ENCODE measurements at places on chromosomes 1 and 21.
A peak's percentile ranks its signal among the peaks of the same experiment; 100 is the strongest.

DNA sequence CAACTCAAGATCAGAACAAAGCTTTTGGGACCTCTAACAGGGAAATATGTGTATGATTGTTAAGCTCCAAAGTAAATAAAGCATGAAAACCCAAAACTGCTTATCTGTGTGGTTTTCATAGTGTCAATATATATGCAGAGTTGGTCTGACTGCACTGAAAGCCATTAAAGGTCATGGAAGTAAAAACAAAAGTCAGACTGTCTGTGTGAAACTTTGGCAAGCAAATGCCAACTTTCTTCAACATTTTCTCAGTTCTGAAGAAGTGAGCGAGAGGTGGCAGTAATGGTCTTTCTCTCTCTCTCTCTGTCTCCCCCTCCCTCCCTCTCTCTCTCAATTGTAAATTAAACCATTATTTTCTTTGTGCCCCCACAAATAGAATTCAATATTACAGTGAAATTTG is 100.1 kb upstream of the S1PR1 start:
- peak; percentile 65 for DNase-seq

GRCh38 chr1:67368046-67368514 is 60.4 kb downstream of the IL12RB2 start:
- DNase-seq = no peak

DNA sequence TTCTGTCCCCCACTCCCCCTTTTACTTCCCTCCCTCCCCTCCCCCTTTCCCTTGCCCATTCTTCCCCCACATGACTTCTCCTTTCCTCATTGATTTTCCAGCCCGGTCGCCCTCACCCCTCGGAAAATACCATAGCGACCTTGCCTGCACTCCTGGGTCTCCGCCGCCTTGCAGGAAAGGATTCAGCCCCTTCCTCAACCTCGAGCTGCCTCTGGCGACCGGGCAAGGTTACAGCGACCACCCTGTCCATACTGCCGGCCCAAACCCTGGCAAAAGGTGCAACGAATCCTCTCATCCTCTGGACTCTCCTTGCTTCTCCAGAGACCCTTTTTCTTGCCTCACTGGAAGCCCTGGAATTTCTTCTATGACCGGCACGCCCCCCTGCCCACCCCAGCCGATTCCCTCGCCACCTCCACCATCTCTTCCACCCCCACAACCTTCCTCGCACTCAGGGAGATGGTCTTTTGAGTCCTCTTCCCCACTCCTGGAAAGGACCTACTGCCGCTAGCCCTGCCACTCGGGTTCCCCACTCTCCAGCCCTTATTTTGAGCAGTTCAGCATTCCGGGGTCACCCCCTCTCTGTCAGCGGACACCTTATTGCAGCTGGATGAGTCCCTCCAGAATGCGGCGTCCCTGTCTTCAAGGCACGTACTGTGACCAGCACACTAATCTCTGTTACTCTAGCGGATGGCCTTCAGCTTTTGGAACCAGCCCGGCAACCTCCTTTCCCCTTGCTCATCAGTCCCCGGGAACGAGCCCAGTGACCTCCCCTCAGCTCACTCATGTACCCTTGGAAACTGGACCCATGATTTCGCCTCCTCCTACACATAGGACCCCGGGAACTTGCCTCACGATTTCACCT is 846 bp downstream of the NSUN4 start:
- DNase-seq = no peak

- DNase-seq = no peak
Observed at GRCh38 chr1:52182874-52183400, 41.0 kb downstream of the ZFYVE9 start.

GRCh38 chr1:59156526-59157199 is 140.2 kb upstream of the FGGY start:
- no peak for DNase-seq

DNA sequence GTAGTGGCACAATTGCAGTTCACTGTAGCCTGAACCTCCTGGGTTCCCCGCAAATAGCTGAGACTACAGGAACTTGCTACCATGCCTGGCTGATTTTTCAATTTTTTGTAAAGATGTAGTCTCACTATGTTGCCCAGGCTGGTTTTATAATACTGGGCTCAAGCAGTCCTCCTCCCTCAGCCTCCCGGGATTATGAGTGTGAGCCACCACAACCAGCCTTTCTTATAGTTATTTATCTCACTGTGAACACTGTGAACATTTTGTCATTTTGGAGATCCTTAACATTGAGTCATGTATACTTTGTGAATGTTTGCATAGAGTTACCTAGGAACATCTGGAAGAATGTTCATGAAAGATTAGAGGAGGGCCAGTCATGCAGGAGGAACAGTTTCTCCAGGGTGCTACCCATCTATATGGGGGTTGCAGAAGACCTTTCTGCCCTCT is 127.1 kb upstream of the CACYBP start:
- no peak for DNase-seq

DNA sequence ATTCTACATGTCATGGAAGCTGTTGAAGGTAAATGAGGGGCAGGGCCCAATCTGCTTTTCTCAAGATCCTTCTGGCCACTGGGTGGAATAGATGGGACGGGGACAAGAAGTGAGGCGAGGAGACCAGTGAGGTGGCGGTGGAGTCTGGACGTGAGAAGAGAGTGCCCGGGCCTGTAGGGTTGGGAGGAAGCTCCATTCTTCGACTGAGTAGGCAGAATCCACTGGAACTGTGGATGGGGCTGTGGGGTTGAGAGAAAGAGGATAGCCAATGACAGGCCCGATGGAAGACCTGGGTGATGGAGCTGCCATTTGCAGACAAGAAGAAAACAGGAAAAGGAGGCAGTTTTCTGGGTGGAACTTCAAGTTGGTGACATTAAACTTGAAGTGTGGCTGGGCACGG is 10.3 kb downstream of the SLC1A7 start:
- DNase-seq = no peak

- DNase-seq = no peak
Observed at GRCh38 chr1:145837656-145838055, 7.8 kb upstream of the NUDT17 start.

GRCh38 chr21:43021756-43022600 is 47.6 kb downstream of the PKNOX1 start:
- no peak for DNase-seq

DNA sequence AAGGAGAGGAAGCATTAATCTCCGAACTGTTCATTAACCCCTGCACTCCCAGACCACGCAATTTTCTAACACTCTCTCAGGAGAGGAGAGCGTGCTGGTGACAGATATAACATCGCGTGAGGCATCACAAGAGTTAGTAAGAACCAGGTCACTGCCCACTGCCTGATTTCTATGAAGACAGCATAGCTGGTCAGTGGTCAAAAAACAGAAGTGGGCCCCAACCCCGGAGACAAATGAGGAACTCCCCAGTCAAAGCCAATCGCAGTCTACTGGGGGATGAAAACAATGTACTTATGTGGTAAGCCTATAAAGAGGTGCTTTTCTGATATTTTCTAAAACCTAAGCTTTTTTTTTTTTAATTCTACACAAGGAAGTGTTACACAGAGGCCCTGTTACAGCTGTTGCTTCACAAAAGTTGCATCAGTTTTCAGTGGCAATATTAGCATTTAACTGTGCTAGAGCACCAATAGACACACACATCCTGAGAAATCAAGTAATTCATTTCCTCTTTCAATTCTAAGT is 231.8 kb upstream of the IRF2BP2 start:
- peak; percentile 97 for DNase-seq

DNA sequence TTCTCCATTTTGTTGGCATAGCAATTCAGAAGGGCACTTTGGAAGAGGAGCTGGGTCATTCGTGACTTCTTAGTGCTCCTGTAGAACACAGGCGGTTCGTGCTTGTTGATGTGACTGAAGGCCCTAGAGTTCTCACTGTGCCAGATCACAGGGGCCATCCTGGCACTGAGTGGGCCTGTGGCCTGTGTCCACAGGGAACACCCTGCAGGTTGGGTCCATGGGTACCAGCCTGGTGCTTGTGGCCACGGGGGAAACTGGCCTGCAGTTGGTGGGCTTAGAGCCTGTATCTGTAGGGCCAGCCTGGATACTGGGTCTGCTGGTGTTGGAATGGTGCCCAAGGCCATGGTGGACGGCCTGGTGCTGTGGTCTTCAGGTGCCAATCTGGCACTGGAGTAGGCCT is 9.2 kb downstream of the OR2G3 start:
- DNase-seq = no peak

GRCh38 chr21:34795175-34795547 is 126.4 kb downstream of the CLIC6 start:
- DNase-seq = no peak

GRCh38 chr1:204990059-204990664 is 52.9 kb upstream of the CNTN2 start:
- no peak for DNase-seq

DNA sequence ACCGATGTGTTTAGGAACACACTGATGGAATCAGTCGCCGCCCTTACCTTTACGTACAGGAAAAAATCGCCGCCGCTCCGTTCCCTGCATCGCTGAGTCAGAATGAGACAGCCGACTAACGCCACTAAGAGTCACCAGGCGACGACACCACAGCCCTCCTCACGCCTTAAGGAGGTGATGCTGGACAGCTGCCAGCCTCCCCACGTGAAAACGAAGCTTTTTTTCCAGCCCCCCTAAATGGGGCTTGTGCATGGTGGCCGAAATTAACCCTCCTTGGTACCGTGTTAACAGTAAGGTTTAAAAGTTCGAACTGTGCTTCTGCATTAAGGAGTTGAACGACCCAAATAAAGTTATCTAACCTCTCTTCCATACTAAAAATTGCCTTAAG is 511 bp downstream of the DNTTIP2 start:
- DNase-seq = peak; percentile 61

DNA sequence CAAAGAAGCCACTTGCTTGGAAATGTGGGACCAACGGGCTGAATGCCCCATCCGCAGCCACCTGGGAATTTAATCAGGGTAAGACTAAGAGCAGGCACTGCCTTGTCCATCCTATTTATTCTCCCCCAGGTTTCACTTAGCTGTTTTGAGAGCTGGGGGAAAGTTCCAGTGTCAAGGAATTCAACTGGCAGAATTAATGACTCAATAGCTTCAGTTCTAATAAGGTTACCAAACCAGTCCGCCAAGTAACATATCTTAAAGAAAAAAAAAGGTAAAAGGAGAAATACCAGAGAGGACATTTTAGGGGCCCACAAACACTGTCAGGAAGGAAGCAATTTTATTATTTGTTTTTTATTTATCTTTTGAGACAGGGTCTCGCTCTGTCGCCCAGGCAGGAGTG is 157.6 kb upstream of the SOD1 start:
- no peak for DNase-seq

GRCh38 chr1:167454894-167455785 is 63.2 kb downstream of the CD247 start:
- DNase-seq = peak; percentile 71

DNA sequence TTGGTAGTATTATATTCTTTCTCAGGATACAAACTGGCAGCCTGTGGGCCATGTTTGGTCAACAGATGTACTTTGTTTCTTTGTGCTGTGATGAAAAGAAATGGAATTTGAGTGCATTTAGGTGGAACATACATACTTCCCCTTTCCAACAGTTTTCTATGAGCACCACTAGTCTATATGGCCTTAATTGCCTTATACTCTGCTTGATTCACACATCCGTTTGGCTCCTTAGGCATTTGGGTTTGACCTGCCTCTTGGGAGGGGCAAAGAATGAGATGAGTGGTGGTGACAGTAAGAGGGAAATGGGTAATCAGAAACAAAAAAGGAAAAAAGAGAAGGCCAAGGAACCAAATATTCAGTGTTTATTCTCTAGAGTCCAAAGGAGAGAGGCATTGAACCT is 17.0 kb downstream of the CFAP126 start:
- peak; percentile 42 for DNase-seq

GRCh38 chr1:26287033-26287711 is 7.3 kb downstream of the SH3BGRL3 start:
- DNase-seq = peak; percentile 72

DNA sequence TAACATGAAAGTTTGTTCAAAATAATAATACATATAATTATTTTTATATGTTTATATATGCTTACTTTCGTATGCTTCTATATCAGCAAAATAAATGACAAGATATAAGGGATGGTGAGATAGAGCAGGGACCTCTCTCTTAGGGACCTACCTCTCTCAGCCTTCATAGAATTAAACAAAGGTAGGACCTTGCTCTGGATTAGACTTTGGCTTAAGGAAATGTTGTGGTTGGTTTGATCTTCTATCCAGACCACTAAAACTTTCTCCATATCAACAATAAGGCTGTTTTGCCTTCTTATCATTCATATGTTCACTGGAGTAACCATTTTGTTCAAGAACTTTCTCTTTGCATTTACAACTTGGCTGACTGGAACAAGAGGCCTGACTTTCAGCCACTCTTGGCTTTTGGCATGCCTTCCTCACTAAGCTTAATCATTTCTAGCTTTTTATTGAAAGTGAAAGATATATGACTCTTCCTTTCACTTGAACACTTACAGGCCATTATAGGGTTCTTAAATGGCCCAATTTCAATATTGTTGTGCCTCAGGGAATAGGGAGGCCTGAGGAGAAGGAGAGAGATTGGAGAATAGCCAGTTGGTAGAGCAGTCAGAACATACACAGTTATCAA is 14.4 kb downstream of the FRRS1 start:
- DNase-seq = peak; percentile 51

- peak; percentile 51 for DNase-seq
Observed at GRCh38 chr1:151492120-151492519, 19.1 kb upstream of the CGN start.

- DNase-seq = no peak
Observed at GRCh38 chr1:154719586-154720327, 111.8 kb upstream of the ADAR start.

DNA sequence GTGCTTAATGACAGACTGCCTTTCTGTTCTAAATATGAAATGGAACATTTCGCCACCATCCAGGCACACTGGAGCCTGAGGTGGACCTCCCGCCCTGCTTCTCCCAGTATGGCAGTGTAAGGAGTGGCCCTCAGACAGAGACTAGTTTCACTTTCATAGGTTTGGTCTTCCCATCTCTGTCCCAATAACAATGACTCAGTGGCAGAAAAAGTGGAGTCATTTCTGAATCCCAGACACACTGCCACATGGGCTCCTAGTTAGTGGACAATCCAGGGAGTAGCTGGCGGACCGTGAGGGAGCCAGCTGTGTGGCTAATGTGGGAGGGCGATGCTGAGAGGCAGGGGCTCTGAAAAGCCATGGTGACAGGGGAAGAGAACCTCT is 95.6 kb upstream of the TSPAN2 start:
- peak; percentile 25 for DNase-seq

- DNase-seq = no peak
Observed at GRCh38 chr1:79312438-79312837, 305.9 kb upstream of the ADGRL4 start.

DNA sequence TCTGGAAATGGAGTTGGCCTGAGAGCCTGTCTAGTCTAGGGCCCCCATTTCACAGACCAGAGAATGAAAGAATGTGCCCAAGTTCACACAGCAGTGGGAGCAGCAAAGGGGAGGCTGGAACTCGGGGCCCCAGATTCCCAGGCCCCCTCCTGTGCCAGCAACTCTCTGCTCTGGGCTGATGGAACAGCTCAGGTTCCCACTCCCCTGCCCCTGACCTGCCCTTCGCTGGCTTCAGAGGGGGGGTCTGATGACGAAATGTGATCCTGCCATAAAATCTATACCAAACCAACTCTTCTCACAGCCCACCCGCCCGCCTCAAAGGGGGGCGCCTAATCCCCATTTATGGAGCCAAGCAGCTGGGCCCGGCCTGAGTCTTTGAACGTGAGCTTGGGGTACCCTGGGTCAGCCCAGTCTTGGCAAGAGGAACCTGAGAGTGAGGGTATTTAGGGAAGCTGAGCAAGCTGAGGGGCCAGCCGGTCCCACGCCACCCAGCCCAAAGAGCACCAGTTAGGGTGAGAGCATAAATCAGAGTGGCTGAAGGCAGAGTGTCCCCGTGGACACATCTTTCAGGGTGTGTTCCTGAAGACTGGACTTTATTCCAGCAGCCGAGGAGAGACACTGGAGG is 65.0 kb downstream of the FOXD2 start:
- DNase-seq = no peak

- peak; percentile 67 for DNase-seq
Observed at GRCh38 chr1:206002871-206003801, at the start of gene RAB7B. Gene RAB7B, minus strand, starts transcription at chr1:206003395. Its CDS starts 9,260 bp downstream, at chr1:205994135.

All from OCI-M1 (cell line).